ENCODE measurements at places on chromosomes 16 and 17. TPM values are rescaled to one million over a fixed set of nuclear protein-coding genes. Genes with fewer than 3 reads are reported as not detected.

The PLXDC1 gene
- total RNA-seq, result not detected

The CDRT4 gene
- 3.6 TPM for total RNA-seq

The NPIPA5 gene
- 0.29 TPM for total RNA-seq

The SRSF2 gene
- total RNA-seq, result 367 TPM

The EVI2A gene
- 52.5 TPM for total RNA-seq

DNA sequence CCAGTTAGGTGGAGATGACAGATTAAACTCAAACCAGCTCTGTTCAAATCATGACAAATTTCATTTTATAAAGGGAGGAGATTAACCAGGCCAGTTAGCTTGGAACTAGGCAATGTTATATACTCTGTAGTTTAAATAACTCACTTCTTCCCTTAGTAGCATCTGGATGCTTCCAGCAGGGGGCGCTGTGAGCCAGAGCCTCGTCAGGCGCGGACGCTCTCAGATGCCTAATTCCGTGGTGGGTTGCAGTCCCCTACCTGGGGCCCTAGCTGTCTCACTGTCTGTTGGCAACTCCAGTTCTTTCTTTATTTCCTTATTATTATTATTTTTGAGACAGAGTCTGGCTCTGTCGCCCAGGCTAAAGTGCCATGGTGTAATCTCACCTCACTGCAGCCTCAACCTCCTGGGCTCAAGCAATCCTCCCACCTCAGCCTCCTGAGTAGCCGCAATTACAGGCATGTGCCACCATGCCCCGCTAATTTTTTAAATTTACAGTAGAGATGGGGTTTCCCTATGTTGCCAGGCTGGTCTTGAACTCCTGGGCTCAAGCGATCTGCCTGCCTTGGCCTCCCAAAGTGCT is 17.3 kb upstream of the WFDC1 start:
- peak; percentile 38 for DNase-seq
- peaks cover 2% of the 10 kb centered on the region for H3K27me3 ChIP-seq
- no peak overlapping the region for H3K4me3 ChIP-seq
- no peak overlapping the region for H3K27ac ChIP-seq
- H3K4me1 ChIP-seq, result no peaks in the 10 kb centered on the region

DNA sequence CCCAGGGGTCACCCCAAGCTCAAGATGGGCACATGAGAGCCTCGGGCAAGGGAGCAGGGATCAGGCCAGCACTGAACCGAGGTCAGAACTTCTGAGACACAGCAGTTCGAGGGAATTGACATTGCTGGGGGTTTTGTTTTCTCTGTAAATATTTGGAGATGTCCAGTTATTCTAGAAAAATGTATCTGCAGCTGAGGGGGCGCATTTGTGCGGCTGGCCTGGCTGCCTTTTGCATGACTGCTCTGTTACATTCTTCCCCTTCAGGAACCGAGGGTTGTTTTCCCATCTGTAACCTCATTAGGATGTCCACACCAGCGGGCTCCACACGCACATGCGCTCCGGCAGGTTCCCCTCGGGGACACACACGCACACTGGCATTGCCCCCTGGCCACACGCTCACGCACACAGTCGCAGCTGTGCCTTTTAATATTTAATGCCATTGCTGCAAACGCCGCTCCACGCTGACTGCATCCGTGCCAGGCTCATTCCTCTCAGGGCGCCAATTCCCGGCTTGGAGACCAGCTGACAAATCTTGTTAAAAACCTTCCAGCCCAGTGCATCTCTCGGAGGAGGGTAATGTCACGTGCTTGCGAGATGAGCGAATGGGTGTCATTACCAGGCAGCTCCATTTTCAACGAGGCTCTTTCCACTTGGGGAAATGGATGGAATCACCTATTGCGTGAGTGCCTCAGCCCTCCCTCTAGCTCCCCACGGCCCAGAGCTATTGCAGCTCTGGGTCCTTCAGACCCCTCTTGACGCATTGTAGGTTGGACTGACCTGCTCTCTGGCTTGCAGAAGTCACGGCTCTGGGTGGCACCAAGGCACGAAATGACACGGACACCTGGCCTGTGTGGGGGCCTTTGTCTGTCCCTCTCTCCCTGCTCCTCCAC is 13.1 kb downstream of the CCR7 start:
- peak; percentile 32 for DNase-seq
- H3K36me3 ChIP-seq, result peaks cover 66% of the 10 kb centered on the region
- H3K27ac ChIP-seq, result peak overlapping the region; percentile 99
- H3K4me3 ChIP-seq, result peak overlapping the region; percentile 36
- peaks cover 100% of the 10 kb centered on the region for H3K4me1 ChIP-seq

GRCh38 chr16:50712956-50713355 is 19.6 kb downstream of the NOD2 start:
- no peak for DNase-seq
- H3K4me1 ChIP-seq, result peaks cover 23% of the 10 kb centered on the region
- H3K27ac ChIP-seq, result no peak overlapping the region

DNA sequence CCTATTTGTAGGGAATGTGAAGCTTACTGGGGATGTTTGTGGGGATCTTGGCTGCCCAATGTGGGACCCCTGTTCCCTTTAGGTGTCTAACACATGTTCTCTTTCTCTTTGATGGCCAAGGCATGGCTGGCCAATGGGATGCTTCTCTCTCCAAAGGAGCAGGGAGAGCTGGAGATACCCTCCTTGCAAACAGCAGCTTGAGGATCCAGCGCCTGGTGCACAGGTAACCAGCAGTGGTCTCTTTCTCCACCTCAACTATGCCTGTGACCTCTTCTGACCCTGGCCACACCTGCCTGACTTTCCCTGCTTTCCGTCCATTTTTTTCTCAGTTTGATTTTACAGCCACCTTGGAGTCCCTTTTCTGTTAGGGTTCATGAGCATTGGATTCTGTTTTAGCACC is 16.8 kb upstream of the NKD1 start:
- H3K4me1 ChIP-seq, result no peaks in the 10 kb centered on the region
- H3K27ac ChIP-seq, result no peak overlapping the region
- H3K4me3 ChIP-seq, result no peak overlapping the region
- H3K27me3 ChIP-seq, result peaks cover 25% of the 10 kb centered on the region

DNA sequence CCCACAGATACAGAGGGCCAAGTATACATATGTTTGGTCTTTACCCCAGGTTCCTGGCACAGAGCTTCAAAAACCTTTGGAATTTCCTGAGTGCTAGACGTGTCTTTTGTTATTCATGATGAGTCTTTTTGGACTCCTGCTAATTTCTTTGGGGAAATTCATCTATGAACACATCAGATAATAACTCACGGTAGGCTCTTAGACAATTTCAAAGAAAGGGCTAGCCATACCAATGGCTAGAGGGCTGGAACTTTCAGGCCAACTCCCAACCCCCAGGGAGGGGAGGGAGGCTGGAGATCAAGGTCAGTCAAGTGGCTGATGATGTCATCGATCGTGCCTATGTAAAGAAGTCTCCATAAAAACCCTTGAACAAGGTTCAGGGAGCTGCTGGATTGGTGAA is 101.9 kb downstream of the STX8 start:
- H3K36me3 ChIP-seq, result peaks cover 14% of the 10 kb centered on the region
- H3K4me1 ChIP-seq, result peaks cover 10% of the 10 kb centered on the region
- no peak overlapping the region for H3K4me3 ChIP-seq
- H3K27ac ChIP-seq, result no peak overlapping the region

DNA sequence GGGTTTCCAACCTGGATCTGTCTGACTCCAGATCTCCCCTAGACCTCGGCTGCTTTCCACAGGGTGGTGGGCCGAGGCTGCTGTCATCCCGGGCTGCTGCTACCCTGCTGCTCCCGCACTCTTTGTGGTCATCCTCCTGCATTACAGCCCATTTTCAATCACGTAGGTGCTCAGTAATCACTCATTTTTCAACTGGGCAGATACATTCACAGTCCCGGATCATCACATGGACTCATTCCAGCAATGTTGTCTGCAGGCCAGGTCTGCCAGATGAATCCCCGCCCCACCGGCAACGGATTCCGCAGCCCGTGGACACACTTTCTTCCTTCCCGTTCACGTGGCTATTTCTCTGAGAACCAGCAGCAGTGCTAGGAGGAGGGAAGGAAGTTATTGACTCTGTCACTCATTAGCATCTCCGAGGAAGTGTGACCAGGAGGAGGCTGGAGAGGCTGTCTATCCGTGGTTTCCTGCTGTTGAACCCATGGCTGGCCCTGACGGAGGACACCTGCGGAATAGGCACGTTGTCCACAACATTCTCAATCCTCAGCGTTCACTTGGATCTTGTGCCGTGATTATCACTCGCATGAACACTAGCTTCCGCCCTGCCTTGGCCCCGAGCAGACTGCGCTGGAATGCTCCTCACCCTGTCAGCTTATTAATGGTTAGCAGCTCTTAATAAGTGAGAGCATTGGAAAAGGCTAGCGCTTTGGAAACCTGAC is 14.7 kb upstream of the ZCCHC14 start:
- H3K4me3 ChIP-seq, result no peak overlapping the region
- H3K4me1 ChIP-seq, result peaks cover 4% of the 10 kb centered on the region
- no peak overlapping the region for H3K27ac ChIP-seq
- peaks cover 50% of the 10 kb centered on the region for H3K27me3 ChIP-seq
- no peaks in the 10 kb centered on the region for H3K36me3 ChIP-seq

DNA sequence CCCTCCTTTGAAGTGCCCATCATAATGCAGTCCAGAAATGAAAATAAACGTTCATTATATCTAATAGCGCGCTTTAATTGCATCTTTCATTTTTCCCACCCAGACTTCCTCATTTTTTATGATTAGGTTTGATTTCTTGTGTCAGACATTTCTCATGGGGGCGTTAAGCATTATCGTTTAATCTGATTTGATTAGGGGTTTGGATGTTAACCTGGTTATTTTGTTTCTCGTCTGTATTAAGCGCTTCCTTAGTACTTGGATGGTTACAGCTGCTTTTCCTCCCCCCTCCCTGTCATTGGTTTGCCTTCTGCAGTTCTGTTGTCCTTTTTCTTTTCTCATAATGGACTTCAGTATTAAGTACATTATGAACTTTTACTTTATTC is 540 bp downstream of the MFSD11 start:
- H3K27ac ChIP-seq, result peak overlapping the region; percentile 96
- H3K36me3 ChIP-seq, result peaks cover 61% of the 10 kb centered on the region
- peaks cover 39% of the 10 kb centered on the region for H3K4me1 ChIP-seq
- H3K27me3 ChIP-seq, result no peaks in the 10 kb centered on the region
- DNase-seq, result no peak

DNA sequence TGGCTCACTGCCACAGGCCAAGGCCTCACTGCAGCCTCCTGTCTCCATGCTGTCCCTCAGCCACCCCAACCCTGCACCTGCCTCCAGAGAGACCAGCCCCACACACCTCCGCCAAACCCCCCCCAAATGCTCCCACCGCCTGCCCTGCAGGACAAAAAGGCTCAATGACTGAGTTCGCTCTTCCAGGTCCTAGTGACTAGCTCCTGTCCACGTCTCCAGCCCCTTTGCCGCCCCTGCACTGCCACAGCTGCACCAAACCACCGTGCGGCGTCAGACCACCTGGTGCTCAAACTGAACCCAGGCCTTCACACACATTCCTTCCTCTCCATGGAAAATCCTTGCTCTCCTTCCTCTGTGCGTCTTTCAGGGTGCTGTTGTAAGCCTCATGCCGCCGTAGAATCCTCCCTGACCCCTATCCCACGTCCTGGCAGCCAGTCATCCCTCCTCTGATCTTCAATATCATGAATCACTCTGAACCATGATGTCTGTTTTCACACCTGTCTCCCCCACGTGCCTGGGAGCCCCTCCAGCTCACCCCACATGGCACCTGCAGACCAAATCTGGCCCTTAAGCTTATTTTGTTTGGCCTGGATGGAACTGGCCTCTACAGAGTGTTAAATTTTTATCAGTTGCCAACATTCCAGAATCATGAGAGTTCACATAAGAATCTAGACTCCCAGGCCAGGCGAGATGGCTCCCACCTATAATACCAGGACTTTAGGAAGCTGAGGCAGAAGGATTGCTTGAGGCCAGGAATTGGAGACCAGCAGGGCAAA is 4.3 kb upstream of the GSG1L start:
- no peak overlapping the region for H3K27ac ChIP-seq
- no peaks in the 10 kb centered on the region for H3K36me3 ChIP-seq
- H3K4me1 ChIP-seq, result no peaks in the 10 kb centered on the region
- peaks cover 23% of the 10 kb centered on the region for H3K27me3 ChIP-seq
- no peak for DNase-seq

- DNase-seq, result no peak
- no peaks in the 10 kb centered on the region for H3K27me3 ChIP-seq
- H3K4me3 ChIP-seq, result peak overlapping the region; percentile 98
- peak overlapping the region; percentile 100 for H3K27ac ChIP-seq
- H3K4me1 ChIP-seq, result peaks cover 61% of the 10 kb centered on the region
- H3K36me3 ChIP-seq, result peaks cover 41% of the 10 kb centered on the region
Observed at GRCh38 chr17:7843257-7843535, 9.2 kb downstream of the KDM6B start.

DNA sequence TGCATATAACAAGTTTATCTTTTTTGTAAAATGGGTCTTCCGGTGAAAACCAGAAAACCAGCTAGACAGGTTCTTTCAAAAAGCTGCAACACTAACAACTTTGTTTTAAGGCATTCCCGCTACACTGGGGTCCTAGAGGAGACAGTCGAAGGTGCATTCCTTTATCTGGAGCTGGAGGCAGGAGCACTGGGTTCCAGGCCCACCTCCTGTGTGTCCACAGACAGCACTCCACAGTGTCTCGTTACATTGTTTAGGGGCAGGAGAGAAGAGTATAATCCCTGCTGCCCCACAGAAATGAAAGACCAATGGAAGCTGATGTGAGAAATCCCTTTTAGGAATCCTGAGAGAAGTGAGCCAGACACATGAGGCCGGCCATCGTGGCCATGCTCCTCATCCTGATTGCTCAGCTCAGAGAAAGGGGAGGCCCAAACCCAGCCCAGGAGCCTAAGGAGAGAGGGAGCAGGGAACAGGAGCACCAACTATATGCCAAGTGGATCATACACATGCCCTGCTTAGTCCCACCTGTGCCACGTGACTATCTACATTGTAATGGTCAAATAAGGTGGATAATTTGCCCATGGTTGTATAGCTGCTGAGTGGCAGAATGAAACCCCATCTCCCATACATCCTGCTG is 59.5 kb downstream of the CCDC182 start:
- no peak overlapping the region for H3K27ac ChIP-seq
- DNase-seq, result no peak
- peaks cover 3% of the 10 kb centered on the region for H3K4me1 ChIP-seq
